Osteocyte (in vitro differentiated cells): ENCODE measurements at places on chromosomes 11 and 22. TPM values are rescaled to one million over a fixed set of nuclear protein-coding genes. Genes with fewer than 3 reads are reported as not detected.

Gene SLC22A8
- total RNA-seq = not detected in 2 replicates

Gene RIMBP3C
- total RNA-seq = 0.68 TPM in 1 of 2 replicates, not detected in the other

GRCh38 chr11:12088047-12088481 lies 22.3 kb upstream of the MICAL2 start:
- peaks cover 79% of the 10 kb centered on the region for H3K4me1 ChIP-seq
- H3K4me3 ChIP-seq = no peak overlapping the region
- DNase-seq = no peak
- peak overlapping the region; percentile 98 for H3K27ac ChIP-seq

- no peak overlapping the region for H3K4me3 ChIP-seq
- no peak overlapping the region for H3K27ac ChIP-seq
- no peaks in the 10 kb centered on the region for H3K27me3 ChIP-seq
- no peak for DNase-seq
- no peaks in the 10 kb centered on the region for H3K4me1 ChIP-seq
Measured at GRCh38 chr22:41654322-41654721, 33.2 kb downstream of the XRCC6 start.

DNA sequence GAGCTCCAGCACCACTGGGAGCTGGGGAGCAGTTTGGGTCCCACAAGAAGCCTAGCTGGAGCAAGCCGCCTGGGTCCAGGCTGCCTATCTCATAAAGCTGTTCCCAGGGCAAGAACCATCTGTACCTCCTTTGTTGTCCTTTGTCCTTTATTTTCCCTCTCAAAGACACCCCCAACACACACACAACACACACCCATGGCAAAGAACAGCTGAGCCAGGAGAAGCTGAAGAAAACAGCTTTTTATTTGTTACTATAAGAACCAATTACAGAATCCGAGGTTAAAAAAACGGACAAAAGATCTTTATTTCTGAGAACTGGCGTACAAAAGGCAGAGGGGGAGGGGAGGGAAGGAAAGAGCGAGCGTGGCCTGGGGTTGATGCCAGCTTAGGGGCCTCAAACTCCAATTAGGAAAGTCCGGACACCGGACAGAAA lies 1.7 kb upstream of the TUT1 start:
- peaks cover 33% of the 10 kb centered on the region for H3K4me1 ChIP-seq
- no peak overlapping the region for H3K4me3 ChIP-seq
- H3K27me3 ChIP-seq = no peaks in the 10 kb centered on the region
- H3K27ac ChIP-seq = peak overlapping the region; percentile 96

GRCh38 chr22:33838644-33839043 lies 81.6 kb downstream of the LARGE1 start:
- no peak overlapping the region for H3K27ac ChIP-seq
- H3K4me1 ChIP-seq = peaks cover 8% of the 10 kb centered on the region
- peaks cover 2% of the 10 kb centered on the region for H3K36me3 ChIP-seq
- no peak for DNase-seq

- H3K27ac ChIP-seq = no peak overlapping the region
- H3K27me3 ChIP-seq = no peaks in the 10 kb centered on the region
- H3K4me3 ChIP-seq = no peak overlapping the region
- H3K4me1 ChIP-seq = peaks cover 12% of the 10 kb centered on the region
- no peak for DNase-seq
Measured at GRCh38 chr11:111826322-111826950, 44.9 kb downstream of the ALG9 start.

GRCh38 chr11:18969720-18970119 lies 30.5 kb upstream of the MRGPRX1 start:
- peaks cover 5% of the 10 kb centered on the region for H3K27me3 ChIP-seq
- no peak for DNase-seq
- no peaks in the 10 kb centered on the region for H3K36me3 ChIP-seq
- no peak overlapping the region for H3K27ac ChIP-seq
- no peaks in the 10 kb centered on the region for H3K4me1 ChIP-seq
- H3K4me3 ChIP-seq = no peak overlapping the region

DNA sequence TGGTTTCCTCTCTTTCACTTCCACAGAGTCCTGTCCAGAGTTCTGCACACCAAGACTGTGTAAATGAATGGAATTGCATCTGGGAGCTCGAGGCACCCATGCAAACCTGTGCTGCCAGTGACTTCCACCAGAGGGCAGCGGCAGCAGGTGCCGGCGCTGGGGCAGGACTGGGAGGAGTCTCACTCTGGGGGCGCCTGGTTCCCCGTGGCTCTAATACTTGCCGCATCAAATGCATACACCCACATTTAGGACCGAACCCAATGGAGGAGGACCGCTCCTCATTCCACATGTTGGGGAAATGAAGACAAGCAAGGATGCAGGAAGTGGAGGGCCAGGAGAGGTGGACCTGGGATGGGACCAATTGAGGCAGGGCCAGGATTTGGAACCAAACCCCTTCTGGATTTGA lies 1.1 kb upstream of the CD6 start:
- H3K27me3 ChIP-seq = peaks cover 25% of the 10 kb centered on the region
- no peak overlapping the region for H3K4me3 ChIP-seq
- peaks cover 2% of the 10 kb centered on the region for H3K36me3 ChIP-seq
- DNase-seq = no peak
